ENCODE measurements at places on chromosomes 5 and 9.

- no peak for DNase-seq
These were observed 117.9 kb upstream of the GRIA1 start for GRCh38 chr5:153372425-153373129.

GRCh38 chr5:176822041-176822792 is 11.9 kb downstream of the UNC5A start:
- no peak for DNase-seq

DNA sequence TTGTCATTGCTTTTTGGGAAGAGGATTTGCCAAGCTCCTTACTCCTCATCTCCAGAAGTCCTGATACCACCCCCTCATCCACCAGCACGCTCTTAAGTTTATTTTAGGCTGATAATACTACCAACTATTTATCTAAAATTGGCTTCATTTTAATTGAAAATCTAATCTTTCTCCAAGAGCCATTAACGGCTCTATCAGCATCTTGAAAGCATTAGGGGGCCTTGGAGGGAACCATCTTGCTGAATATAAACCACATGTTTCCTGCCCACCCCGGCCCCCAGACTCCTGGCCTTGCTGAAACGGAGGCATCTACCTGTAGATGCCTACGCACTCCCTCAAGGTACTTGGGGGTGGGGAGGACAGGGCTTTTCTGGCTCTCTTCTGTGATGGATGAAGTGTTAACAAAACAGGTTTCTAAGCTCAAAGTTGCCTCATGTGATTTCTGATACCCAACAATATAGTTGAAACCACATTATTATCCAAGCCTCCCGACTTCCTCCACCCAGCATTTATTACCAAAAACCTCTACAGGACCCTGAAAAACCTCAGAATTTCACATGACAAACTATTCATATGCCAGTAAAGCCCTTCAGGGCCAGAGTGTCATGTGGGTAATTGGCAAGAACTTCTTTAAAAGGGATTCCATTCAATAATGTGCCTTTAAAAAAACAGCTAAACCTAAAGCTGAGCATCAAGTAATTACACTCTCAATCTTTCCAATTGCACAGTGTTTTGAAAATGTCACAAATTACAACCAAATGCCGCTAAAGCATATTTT is 96.7 kb downstream of the SAXO1 start:
- DNase-seq = no peak

DNA sequence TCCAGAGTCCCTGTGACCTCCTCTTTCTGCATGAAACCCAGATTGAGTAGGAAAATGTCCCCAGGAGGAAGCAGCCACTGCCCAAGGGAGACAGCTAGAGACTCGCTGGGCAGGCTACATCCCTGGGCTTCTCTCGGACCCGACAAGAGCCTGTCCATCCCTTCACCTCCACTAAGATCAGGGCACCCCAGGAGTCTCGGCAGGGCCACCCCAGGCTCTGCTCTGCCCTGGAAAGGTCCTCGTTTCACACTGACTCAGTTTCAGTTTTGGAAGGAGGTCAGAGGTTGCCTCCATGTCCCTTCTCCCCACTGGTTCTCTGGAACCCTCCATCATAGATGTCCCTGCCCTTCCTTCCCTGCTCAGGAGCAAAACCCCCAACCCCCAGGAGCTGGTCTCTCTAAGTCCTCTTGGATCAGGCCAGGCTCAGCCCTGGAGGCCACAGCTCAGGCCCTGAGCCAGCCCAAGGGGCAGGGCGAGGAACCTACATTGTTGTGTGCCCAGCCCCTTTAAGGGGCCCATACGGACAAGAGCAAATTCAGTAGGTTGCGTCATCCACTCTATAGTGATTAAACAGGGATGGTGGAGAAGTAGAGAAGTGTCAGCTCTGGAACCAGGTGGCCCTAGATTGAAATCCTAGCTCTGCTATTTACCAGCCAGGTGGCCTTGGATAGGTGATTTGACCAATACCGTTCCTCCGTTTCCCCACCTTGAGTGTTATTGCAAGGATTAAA is 37.4 kb downstream of the C9orf50 start:
- DNase-seq = no peak

GRCh38 chr5:61689153-61689846 is 357.2 kb downstream of the ZSWIM6 start:
- DNase-seq = no peak

GRCh38 chr5:137636099-137636498 is 99.8 kb downstream of the KLHL3 start:
- DNase-seq = no peak

DNA sequence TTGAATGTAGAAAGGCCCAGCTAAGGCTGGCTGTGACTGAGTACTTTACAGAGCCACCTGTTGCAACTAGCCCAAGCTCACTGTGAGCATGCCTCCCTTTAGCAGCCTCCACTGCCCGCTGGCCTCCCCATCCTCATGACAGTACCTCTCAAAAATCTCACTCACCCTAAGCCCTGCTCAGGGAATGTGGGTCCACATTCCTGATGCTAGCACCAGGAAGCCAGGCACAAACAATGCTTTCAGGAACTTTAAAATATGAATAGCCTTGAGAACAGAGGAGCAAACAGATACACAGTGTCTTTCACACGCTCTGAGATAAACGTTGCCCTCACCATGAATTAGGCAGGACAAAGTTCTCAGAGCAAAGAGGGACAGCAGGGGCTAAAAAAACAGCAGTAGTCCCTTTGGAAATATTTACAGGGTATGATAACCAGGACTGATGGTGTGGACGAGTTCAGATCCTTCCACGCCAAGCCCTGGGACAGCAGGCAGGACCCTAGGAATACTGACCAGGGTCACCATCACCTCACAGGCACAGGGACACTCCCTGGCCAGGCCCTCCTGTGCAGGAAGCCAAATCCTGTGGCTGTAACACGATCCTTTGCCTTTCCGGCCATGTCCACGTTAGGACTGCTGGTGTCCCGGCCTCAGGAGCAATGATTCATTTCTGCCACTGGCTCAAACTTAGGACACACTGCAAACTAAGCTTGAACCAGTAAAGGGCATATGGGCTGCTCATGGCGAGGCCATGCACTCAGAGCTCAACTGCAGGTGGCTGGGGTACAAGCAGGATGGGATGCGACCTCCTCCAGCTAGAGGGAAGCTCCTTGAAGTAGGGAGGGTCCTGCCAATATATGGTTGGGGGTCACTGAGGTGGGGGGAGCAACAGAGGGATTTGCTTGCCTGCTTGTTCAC is 9.6 kb downstream of the ACSL6 start:
- no peak for DNase-seq

GRCh38 chr5:98624145-98624880 is 149.2 kb upstream of the RGMB start:
- no peak for DNase-seq

DNA sequence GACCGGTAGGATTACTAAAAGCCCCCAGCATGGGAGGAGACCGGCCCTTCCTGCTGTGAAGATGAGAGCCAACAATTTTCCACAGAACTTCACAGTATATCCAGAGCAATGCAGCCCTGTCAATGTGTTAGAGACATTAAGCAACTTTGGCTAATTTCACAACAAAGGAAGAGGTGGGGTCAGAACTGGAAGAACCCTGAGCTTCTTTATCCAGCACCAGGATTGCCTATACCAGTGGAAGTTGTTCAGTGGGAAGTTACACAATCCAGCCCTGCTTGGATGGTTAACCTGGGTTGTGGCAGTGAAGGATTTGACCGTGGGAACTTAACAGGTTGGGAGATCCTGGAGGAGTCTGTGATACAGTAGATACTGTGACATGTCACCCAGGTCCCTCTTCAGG is 197.0 kb downstream of the FBN2 start:
- DNase-seq = no peak

DNA sequence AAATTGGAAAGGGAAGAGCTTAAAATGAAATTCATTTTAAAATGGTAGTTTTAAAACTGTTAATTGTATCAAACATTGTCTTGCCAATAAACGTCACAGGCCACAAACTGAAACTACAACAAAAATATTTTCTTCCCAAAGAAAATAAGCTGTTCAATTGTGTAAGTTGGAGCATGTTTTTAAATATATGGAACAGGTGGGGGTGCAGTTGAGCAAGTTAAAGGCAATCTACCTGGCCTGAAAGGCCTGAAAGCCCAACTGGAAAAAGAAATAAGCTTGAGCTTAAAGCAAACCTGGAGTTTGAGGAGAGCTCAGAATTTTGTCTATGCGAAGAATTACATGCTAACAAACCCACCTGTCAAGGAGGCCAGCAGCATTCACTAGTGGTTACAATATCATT is 439.5 kb downstream of the ACTL7B start:
- no peak for DNase-seq

DNA sequence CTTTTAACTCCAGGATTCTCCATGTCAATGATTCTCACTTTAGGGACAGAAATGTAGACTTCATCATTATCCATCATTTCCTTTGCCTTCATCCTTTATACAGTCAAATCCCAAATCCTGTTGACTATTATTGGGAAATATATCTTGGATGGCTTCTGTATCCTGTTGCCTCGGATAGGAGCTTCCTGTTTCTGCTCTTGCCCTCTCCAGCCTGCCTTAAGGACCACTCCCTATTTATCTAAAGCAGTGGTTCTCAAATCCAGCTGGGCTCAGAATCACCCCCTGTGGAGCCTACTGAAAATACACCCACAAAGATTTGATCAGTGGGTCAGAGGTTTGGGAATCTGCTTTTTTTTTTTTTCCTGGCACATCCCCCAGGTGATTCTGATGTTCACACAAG is 8.5 kb downstream of the AFAP1L1 start:
- no peak for DNase-seq

DNA sequence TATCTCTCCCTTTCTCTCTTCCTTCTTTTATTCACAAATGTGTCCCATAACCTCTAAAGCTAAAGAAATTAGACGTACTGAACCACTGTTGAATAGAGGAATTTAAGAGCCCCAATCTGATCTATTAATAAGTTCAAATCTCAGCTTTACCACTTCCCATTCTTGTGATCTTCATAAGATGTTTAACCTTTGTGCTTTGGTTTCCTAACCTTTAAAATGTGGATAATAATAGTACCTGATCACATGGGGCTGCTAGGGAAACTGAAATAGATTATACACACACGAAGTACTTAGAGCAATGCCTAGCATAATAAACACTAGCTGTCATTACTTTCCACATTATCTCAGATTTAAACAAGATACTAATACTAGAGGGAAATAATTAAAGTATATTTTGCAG is 324.3 kb upstream of the SEMA6A start:
- DNase-seq = no peak

- no peak for DNase-seq
These were observed 27.4 kb downstream of the OXCT1 start for GRCh38 chr5:41842777-41843176.

DNA sequence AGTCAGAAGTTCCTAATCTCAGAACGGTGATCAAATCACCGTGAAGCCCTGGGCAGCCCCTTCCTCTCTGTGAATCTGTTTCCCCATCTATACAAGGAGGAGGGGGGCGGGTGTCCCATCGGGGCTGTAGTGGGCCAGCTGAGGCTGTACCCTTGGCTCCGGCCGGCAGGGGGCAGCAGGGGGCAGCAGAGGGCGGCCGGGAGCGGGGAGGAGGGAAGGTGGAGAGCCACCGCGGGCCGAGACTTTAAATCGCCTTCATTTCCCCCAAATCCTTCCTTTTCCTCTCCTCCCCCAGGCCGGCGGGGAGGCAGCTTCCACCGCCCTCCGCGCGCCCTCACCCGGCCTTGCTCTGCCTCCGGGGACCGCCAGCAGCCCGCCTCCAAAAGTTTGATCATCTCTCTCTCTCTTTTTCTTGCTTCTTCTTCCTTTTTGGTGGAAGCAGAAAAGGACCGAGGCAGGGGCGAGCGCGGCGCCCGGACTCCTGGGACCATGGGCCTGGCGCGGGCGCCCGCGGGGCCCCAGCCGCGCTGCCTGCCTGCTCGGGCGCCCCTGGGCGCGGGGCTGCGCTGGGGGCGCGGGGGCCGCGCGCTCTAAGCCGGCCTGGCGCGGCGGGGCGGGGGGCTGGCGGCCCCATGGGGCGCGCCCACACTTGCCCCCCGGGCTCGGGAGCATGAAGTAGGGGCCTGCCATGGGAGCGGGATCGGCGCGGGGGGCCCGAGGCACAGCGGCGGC is at the start of gene COL27A1:
Gene COL27A1, plus strand, starts transcription at position 275 of the 732 bp plus-strand sequence. Its CDS starts 414 bp downstream, at position 689.
- peak; percentile 45 for DNase-seq

- DNase-seq = no peak
These were observed 93.1 kb upstream of the S1PR3 start for GRCh38 chr9:88898039-88898720.

DNA sequence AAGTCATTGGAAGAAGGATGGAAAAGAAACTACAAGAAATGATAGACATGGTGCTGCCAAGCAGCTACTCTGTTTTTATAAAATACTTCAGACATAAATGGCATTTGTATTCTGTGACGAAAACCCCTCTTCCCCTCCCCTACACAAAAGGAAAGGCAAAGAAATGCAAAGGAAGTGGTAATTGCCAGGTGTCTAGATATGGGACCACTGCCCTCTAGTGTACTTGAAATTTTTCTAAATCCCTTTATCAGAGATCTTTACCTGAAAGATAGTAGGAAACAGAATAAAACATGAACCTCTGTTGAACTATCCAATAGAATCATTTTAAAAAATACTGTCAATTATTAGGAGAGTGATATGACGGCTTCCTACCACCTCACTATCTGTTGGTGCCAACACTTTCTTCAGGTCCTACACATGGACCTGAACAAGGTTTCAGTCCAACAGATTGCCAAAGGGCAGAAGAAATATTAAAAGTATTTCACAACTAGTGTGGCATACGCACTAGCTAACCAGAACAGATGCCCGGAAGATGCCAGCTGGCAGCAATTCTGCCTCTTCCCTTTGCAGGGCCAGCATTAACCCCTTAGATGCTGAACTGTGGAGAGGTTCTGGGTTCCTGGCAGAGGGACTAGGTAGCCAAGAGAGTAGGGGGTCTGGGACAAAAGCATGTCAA is 104.1 kb downstream of the TSSK1B start:
- no peak for DNase-seq
